ENCODE measurements at places on chromosomes 1 and 21.

- ATAC-seq = no peak
Measured at GRCh38 chr1:36934061-36934460, 100.3 kb downstream of the GRIK3 start.

GRCh38 chr1:180836449-180836848, 76.2 kb upstream of the KIAA1614 start:
- no peak for ATAC-seq

- ATAC-seq = no peak
Measured at GRCh38 chr1:67427947-67428346, 2.3 kb downstream of the SERBP1 start.

- no peak for ATAC-seq
Measured at GRCh38 chr1:154351363-154352068, 26.2 kb downstream of the ATP8B2 start.

- ATAC-seq = no peak
Measured at GRCh38 chr1:196091397-196092135, 516.7 kb downstream of the KCNT2 start.

- ATAC-seq = no peak
Measured at GRCh38 chr1:103145449-103145848, 37.1 kb upstream of the COL11A1 start.

GRCh38 chr21:19553919-19554615, 1150.5 kb upstream of the TMPRSS15 start:
- ATAC-seq = no peak

DNA sequence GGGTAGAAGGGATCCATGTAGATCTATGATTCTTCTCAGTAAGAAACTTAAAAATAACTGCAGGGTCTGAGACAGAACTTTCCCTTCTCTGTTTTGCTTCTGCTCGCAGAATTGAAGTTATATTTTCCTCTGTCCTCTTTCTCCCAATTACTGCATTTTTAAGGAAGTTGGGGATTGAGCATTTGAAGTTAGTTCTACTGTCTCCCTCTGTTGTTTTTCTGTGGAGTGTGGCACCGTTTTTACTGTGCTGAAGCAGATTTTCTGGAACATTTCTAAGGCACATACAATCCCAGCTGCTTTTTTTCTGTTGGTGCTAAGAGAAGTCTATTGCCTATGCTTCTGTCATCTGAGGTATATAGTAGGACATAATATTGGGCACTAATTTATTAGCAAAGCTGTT, 43.3 kb downstream of the RASAL2 start:
- ATAC-seq = no peak

GRCh38 chr21:41210426-41211059, 42.6 kb downstream of the BACE2 start:
- ATAC-seq = peak; percentile 80

DNA sequence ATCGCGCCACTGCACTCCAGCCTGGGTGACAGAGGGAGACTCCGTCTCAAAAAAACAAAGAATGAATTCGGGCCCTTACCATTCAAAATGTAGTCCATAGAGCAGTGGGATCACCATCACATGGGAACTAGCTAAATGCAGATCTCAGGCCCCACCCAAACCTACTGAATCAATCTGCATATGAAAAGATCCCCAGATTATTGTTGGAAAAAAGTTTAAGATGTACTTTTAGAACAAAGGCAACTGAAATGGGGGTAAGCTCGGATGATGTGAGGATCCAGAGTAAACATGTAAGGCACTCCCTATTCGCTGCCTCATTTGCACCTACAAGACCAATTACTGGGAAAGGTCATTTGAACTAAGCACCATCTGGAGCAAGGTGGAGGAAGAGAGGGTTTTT, 803 bp upstream of the FLAD1 start:
- ATAC-seq = no peak

All from motor neuron (in vitro differentiated cells).